ENCODE measurements at places on chromosomes 12 and 14.

DNA sequence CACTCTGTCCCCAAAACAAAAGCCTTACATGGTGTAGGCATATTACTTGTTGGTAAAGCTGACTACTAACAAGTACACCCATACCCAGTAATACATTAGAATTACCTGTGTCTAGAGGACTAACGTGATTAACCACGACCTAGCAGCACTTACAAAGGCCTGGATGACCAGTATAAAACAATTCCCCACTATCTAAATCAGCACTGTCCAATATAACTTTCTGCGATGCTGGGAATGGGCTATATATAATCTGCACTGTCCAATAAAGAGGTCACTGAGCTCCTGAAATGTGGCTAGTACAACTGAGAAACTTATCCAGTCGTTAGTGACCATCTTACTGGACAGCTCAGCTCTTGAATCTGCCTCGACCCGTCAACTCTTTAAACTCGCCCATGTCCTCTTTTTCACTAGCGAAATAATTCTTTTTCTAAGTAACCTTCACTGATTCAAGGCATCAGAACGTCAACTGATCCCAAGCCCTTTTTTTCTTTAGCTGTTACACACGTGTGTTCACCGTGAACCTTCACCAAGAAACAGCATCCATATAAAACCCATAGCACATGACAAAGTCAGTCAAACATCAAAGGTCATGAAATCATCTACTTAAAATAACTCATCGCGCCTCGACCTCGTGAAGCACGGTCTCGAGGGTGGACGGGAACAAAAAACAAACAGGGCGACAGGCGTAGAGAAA is 905 bp upstream of the CIPC start:
- DNase-seq: no peak

DNA sequence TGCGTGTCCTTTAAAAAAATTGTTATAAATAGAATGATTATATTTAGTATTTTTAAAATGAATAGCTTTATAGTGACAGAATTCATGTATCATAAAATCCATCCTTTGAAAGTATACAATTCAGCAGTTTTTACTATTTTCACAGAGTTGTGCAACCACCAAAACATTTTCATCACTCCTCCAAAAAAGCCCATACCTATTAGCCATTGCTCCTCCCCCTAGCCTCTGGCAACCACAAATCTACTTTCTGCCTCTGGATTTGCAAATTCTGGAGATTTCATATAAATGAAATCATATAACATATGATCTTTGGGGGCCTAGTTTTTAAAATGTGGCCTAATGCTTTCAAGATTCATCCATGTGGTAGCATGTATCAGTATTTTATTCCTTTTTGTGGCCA is 117.9 kb upstream of the MED13L start:
- no peak for DNase-seq

GRCh38 chr12:77734214-77734883 is 96.3 kb upstream of the NAV3 start:
- DNase-seq: no peak

GRCh38 chr14:87285506-87285905 is 707.5 kb downstream of the GALC start:
- DNase-seq: no peak

GRCh38 chr12:27549236-27549800 is 25.3 kb downstream of the PPFIBP1 start:
- DNase-seq: no peak

DNA sequence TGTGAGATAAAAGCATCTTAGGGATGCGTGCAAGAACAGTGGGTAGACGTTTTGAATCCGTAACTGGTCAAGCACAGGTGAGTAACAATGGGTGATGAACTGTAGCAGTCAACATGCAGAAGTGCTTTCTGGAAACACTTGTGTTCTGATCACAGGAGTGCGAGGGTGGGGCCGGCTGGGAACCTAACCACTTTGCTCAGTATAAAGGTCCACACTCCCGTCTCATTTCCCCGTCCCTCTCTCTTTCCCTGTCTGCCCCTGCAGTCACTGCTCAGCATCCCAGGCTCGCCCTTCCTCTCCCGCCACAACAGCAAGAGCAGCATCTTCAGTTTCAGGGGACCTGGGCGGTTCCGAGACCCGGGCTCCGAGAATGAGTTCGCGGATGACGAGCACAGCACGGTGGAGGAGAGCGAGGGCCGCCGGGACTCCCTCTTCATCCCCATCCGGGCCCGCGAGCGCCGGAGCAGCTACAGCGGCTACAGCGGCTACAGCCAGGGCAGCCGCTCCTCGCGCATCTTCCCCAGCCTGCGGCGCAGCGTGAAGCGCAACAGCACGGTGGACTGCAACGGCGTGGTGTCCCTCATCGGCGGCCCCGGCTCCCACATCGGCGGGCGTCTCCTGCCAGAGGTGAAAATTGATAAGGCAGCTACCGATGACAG is 127.1 kb downstream of the FIGNL2 start:
- peak; percentile 42 for DNase-seq

DNA sequence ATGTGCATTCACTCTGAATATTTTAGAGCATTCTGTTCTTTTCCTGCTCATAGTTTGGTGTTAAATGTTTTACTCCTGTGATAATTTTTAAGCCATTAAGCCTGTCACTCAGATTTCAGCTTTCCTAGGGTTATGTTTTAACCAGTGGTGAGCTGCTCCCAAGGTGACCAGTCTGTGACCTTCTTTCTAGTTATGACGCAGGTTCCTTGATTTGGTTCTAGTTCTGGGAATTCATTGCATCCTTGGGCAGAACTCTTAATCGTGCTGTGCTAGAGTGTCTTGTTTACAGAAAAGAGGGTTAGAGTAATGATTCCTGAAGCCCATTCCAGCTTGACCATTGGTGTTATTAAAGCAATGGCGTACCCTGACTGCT is 2.2 kb downstream of the GABARAPL1 start:
- DNase-seq: no peak

GRCh38 chr14:102507081-102507856 is 2.3 kb downstream of the ANKRD9 start:
- no peak for DNase-seq

- no peak for DNase-seq
These were observed 41.7 kb downstream of the BLTP3B start for GRCh38 chr12:100101000-100101399.

- peak; percentile 54 for DNase-seq
These were observed 94.7 kb downstream of the SLC2A13 start for GRCh38 chr12:40010899-40011774.

GRCh38 chr14:49506650-49507049 is 79.5 kb downstream of the RPS29 start:
- DNase-seq: no peak

GRCh38 chr14:104687601-104688504 is 1.6 kb upstream of the INF2 start:
- DNase-seq: no peak

DNA sequence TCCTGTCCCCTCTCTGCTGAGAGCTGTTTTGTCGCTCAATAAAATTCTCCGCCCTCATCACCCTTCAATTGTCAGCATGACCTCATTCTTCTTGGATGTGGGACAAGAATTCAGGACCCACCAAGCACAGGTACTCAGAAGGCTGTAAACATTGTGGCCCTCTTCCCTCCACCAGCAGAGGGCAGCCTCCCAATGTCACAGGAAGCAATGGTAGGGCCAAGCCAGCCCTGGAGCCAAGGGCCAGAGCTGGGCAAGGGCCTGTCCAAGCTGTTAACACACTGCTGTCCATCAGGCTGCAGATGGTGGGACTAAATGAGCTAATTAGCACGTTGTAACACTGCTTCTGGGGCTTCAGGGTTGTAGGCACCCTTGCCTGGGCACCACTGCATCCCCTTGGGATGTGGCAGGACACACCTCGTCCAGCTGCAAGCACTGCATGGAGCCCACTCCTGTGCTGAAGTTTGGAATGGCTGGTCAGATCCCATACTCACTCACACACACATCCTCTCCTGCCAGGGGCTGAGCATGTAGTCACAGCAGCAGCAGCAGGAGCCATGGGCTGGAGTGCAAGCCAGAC is 62.7 kb upstream of the HECTD1 start:
- no peak for DNase-seq

GRCh38 chr12:76219806-76220205 is 128.4 kb downstream of the BBS10 start:
- no peak for DNase-seq

DNA sequence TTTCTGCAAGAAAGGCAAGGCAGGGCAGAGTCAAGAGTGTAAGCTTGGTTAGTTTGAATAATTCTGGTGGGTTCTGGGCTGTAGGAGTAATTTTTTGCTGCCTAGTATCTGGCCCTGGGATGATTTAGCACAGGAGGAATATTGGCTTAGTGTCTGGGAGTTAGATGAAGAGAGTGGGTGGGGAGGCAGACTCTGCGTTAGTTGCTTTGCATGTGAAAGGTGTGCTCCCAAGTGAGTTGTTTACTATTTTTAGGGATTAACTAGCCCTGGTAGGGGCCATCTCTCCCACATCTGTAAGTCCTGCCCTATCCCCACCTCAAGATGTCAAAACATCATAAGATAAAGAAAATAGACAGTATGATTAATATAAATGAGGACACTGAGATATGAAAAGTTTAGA is 249.7 kb downstream of the LRIG3 start:
- DNase-seq: no peak

- no peak for DNase-seq
These were observed 344.5 kb downstream of the TMTC2 start for GRCh38 chr12:83031196-83031595.

DNA sequence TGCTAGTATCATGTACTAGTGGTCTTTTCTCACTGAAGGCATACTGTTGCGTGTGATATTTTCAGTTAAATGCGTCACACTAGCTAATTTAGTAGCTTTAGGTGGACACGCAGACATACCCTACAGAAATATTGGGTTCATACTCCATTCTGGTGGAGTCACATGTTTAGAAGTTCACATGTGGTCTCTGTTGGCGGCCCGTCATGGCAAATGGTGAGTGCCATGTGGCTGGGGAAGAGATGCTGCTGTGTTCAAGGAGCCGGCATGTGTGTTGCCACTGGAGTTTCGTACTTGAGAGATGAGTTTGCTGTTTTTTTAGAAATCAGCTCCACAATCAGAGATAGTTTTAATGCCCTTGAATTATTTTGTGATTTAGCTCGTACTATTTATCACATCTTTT is 454.6 kb downstream of the PCNX1 start:
- DNase-seq: no peak

DNA sequence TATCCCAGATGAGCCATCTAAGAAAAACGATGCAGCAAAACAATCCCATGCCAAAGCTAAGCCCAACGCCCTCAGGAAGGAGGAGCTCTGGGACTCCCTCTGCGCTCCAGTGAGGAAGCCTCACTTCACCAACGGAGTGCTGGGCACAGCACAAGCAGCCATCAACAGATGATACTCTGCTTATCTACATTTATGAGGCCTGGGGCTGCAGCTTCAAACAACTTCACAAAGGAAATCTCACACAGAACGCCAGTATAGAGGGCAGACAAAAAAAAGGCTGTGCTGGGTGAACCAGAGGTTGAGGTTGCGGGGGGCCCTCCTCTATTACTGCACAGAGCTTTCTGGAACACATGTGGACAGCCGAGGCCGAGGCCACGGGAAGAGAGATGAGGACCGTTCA is 34.9 kb upstream of the GPR68 start:
- DNase-seq: no peak

DNA sequence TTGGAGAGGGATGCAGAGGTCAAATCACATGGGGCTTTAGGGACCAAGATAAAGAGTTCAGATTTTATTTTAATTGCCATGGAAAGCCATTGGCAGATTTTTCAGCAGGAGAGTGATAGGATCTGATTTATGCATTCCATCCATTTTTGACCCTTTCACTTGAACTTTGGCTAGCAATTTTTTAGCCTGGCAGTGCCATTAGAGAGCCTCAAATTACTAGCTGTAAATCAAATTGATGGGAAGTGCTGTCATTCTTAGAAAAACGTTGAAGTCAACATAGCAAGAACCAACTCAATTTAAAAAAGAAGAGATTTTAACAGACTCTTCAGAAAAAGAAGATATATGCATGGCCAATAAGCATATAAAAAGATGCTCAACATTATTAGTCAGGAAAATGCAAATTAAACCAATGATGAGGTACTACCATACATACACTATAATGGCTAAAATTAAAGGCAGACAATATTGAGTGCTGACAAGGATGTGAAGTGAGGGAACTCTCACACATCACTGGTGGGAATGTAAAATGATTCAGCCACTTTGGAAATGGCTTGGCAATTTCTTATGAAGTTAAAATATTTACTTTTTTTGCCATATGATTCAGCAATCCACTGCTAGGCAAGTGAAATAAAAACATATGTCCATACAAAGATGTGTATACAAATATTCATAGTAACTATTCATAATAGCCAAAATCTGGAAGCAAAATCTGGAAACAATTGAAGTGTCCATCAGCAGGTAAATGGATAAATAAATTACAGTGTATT is 89.7 kb downstream of the PTCSC3 start:
- DNase-seq: no peak

GRCh38 chr12:24394246-24394645 is 444.8 kb upstream of the SOX5 start:
- DNase-seq: no peak

GRCh38 chr14:77580964-77581505 is 35.4 kb downstream of the SPTLC2 start:
- DNase-seq: no peak

DNA sequence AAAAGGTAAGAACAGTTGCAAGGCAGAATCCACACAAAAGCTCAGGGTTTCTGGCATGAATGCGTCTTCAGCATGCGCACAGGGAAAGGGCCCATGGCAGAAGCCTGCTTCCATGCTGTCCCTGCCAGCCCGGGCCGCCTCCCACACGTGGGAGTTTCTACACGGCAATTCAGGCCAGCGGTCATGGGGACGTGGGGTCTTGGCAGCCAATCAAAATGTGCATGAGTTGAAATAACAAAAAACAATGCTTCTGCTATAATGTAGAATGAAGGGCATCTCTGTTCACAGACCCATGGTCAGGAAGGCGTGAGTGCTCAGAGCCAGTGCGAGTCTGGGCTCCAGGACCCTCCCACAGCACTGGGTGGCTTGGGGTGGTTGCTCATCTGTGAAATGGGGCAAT is 28.6 kb downstream of the AMN start:
- DNase-seq: no peak

- no peak for DNase-seq
These were observed 35.3 kb downstream of the PRKD1 start for GRCh38 chr14:29892327-29892726.

GRCh38 chr14:101965181-101965544 is 790 bp downstream of the DYNC1H1 start:
- peak; percentile 65 for DNase-seq

DNA sequence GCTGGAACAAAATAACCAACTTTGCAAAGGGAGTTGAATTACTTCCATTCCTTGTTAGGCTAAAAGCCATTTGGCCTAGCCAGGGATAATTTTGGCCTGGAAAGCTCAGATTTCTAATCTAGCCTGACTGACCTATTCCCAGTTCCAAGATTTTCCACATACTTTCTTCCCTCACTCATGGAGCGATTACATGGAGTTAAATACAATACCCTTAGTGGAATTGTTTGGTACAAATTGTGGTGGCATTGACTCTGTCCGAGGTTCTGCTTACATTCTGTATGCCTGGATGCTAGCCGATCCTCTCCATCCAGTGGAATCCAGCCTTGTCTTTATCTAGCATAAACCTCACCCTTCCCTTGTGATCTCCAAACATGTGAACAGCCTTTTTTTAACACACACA is 965.1 kb downstream of the DIO2 start:
- no peak for DNase-seq
